ENCODE measurements at places on chromosomes 12 and 14. TPM values are rescaled to one million over a fixed set of nuclear protein-coding genes. Genes with fewer than 3 reads are reported as not detected.
A peak's percentile ranks its signal among the peaks of the same experiment; 100 is the strongest.

The DAO gene
- not detected for total RNA-seq

DNA sequence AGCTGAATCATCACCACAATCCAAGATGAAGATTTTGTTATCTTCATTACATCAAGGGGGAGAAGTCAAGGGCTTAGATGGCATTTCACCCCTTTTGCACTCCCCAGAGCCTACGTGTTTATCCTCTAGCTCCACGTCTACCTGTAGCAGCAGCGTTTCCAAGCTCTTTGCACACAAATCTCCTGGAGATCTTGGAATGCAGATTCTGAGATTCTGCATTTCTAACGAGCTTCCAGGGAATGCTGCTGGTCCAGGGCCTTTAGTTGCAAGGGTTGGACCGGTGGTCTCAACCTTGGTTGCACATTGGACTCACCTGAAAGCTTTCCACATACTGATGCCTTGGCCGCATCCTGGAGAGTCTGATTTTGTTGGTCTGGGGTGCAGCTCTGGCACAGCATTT, 49.5 kb upstream of the STON2 start:
- no peak overlapping the region for H3K4me3 ChIP-seq
- H3K27me3 ChIP-seq: peaks cover 4% of the 10 kb centered on the region
- no peaks in the 10 kb centered on the region for H3K36me3 ChIP-seq
- DNase-seq: no peak

- H3K4me3 ChIP-seq: peak overlapping the region; percentile 88
- peak overlapping the region; percentile 48 for H3K27ac ChIP-seq
- peak; percentile 84 for DNase-seq
- no peaks in the 10 kb centered on the region for H3K4me1 ChIP-seq
- H3K27me3 ChIP-seq: no peaks in the 10 kb centered on the region
Observed at GRCh38 chr12:132561427-132562156, 48.8 kb downstream of the LRCOL1 start.

The ART4 gene
- total RNA-seq: not detected

The CLEC2A gene
- not detected for total RNA-seq

DNA sequence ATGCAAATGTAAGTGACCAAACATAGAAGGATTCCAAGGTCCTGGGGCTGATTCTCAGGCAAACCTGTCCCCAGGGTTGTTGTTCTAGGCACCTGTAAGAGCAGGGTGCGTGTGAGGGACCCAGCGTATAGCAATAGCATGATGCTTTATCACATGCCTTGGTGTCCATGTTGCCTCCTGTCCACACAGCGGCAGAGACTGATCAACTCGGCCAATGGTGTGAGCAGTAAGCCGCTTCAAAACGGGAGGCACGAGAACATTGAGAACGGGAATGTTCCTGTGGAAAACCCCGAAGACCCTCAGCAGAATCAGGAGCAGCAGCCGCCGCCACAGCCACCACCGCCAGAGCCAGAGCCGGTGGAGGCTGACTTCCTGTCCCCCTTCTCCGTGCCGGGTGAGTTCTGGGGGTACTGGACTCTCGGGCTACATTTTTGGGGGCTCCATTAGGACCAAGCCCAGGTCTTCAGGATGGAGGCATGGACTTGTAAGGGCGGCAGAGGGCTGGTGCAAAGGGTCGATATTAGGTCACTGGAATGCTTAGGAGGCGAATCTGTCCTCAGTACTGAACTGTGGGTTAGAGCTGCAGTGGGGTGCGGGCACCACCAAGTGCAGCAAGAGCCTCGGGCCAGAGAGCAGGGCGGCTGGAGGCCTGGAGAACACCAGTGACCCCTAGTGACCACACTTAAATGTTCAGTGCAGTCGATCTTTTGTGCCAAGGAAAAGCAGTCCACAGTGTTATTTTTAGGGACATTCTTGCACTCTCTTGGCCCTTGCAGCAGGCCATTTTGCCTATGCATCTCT, 57.2 kb upstream of the RIN3 start:
- no peak overlapping the region for H3K4me3 ChIP-seq
- H3K27me3 ChIP-seq: no peaks in the 10 kb centered on the region
- no peaks in the 10 kb centered on the region for H3K4me1 ChIP-seq
- peak; percentile 60 for DNase-seq
- H3K27ac ChIP-seq: no peak overlapping the region
- H3K36me3 ChIP-seq: no peaks in the 10 kb centered on the region

GRCh38 chr12:212715-213526, 1.0 kb downstream of the SLC6A12 start:
- peaks cover 22% of the 10 kb centered on the region for H3K4me1 ChIP-seq
- no peak for DNase-seq
- peaks cover 89% of the 10 kb centered on the region for H3K27me3 ChIP-seq
- peaks cover 9% of the 10 kb centered on the region for H3K36me3 ChIP-seq
- H3K4me3 ChIP-seq: peak overlapping the region; percentile 54
- H3K27ac ChIP-seq: peak overlapping the region; percentile 34

GRCh38 chr12:95582230-95583058, 31.2 kb upstream of the USP44 start:
- DNase-seq: peak; percentile 24
- H3K4me3 ChIP-seq: no peak overlapping the region
- H3K27me3 ChIP-seq: no peaks in the 10 kb centered on the region
- H3K36me3 ChIP-seq: no peaks in the 10 kb centered on the region

GRCh38 chr12:83326666-83327065, 640.0 kb downstream of the TMTC2 start:
- no peaks in the 10 kb centered on the region for H3K27me3 ChIP-seq
- no peaks in the 10 kb centered on the region for H3K36me3 ChIP-seq
- H3K4me3 ChIP-seq: no peak overlapping the region
- H3K4me1 ChIP-seq: no peaks in the 10 kb centered on the region
- DNase-seq: no peak

DNA sequence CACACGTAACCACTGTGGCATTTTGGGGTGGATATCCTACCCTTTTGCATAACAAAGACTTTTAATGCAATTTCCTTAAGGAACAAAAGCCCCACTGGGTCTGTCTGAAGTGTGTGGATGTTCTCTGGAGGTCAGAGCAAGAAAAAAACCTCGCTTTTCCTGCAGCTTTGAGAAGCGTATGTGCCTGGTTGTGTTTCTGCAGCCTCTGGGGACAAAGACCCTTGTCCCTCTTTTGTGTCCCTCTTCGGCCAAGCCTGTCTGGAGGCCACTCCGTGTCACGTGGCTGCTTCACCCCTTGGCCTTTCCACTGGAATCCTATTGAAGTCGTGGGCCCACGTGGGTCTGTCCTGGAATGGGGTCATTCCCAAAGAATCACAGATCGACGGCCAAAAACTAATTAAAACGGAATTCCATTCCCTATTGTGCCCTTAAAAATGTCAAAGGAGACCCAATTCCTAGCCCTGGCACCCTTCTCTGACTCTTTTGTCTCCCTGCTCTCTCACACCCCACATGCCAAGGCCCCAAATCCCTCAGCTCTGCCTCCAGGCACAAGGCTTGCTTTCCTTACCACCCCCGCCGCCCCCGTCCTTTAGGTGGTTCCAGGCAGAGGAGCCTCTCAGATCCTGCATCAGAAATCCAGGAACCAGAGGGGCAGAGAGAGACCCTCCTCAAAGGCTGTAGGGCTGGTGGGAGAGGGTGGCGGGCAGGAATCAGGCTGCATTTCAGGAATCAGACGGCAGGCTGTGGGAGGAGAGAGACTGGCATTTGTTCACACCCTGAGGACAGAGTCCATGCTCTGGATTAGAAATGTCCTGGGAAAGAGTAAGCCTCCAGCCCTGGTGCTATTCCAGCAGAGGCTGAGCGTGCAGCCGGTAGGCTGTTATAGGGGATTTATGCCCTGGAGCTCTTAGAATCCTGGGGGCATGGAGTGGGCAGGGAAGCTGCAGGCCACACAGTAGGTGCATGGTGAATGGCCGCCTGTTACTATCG, 12.6 kb upstream of the CYP46A1 start:
- H3K36me3 ChIP-seq: no peaks in the 10 kb centered on the region
- peaks cover 45% of the 10 kb centered on the region for H3K27me3 ChIP-seq
- DNase-seq: no peak
- no peaks in the 10 kb centered on the region for H3K4me1 ChIP-seq

- H3K27ac ChIP-seq: no peak overlapping the region
- H3K36me3 ChIP-seq: no peaks in the 10 kb centered on the region
- DNase-seq: peak; percentile 38
- H3K4me3 ChIP-seq: no peak overlapping the region
Observed at GRCh38 chr12:90959538-90960139, 4.7 kb upstream of the CCER1 start.

The HOXC9 gene
- total RNA-seq: 0.54 TPM

- H3K4me3 ChIP-seq: no peak overlapping the region
- DNase-seq: no peak
- H3K27me3 ChIP-seq: peaks cover 32% of the 10 kb centered on the region
- no peak overlapping the region for H3K27ac ChIP-seq
Observed at GRCh38 chr14:69504775-69505174, 20.2 kb downstream of the PLEKHD1 start.

DNA sequence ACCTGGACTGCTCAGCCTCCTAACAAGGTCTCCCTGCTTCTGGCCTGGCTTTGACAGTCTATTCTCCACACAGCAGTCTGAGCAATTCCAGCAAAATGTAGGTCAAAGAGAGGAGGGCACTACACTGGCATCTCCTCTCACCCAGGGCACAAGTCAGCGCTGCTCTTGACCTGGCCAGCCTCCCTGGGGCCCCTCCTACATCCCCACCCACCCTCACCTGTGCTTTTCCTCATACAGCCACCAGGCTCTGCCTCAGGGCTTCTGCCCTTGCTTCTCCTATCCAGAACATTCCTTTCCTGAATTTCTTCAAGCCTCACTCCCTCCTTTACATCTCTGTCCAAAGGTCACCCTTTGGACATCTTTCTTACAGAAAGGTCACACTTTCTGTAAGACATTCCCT, 33.7 kb downstream of the GALNT4 start:
- H3K4me1 ChIP-seq: peaks cover 45% of the 10 kb centered on the region
- H3K27ac ChIP-seq: no peak overlapping the region
- no peak for DNase-seq
- no peak overlapping the region for H3K4me3 ChIP-seq

DNA sequence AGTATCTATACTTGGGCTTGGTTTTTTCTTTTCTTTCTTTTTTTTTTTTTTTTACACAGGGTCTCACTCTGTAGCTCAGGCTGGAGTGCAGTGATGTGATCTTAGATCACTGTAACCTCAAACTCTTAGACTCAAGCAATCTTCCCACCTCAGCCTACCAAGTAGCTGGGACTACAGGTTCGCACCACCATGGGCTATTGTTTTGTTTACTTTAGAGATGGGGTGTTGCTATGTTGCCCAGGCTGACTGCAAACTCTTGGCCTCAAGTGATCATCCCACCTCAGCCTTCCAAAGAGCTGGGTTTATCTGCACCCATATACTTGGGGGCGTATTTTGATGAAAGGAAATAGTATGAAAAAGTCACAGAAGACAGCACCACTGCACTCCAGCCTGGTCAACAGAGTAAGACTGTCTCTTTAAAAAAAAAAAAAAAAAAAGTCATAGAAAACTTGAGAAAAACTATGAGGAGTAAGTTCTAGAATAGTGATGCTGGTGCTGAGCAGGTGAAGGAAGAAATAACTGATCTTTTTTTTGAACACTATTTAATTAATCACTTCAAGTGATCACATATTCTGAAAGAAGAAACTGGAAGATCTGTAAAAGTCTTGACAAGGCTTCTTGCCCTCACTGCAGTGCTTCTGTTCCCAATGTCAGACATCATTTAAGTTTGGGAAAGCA, 53.8 kb upstream of the NPFF start:
- peaks cover 34% of the 10 kb centered on the region for H3K4me1 ChIP-seq
- no peak overlapping the region for H3K4me3 ChIP-seq
- DNase-seq: no peak
- H3K27ac ChIP-seq: peak overlapping the region; percentile 81

DNA sequence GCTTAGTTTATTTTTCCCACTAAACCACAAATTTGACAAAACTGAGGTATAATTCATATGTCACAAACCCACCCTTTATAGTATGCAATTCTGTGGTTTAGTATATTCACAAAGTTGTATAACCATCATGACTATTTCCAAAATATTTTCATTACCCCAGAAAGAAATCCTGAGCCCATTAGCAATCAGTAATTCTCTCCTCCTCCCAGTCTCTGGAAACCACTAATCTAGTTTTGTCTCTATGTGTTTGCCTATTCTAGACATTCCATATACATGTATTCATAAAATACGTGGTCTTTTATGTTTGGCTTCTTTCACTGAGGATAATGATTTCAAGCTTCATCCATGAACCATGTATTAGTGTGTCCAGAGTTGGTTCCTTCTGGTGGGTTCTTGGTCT, 267.6 kb downstream of the AEBP2 start:
- H3K4me3 ChIP-seq: no peak overlapping the region
- peaks cover 19% of the 10 kb centered on the region for H3K4me1 ChIP-seq
- H3K36me3 ChIP-seq: no peaks in the 10 kb centered on the region
- H3K27ac ChIP-seq: no peak overlapping the region

DNA sequence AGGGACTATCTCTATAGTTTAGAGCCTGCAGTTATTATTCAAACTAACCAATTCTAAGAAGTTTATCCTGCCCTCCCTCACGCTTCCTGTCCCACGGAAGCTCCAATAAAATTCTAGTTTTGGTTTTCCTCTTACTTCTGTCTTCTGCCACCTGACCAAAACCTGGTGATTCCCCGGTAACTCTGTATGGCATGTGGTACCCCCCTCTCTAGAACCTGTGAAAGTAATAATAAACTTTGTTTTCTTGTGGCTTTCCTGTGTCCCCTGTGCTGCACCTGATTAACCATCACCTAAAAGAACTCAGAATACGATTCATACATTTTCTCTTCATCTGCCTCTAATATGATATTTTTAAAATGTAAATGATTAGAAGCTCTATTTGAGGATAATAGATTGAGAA, 379.8 kb downstream of the APAF1 start:
- H3K27me3 ChIP-seq: no peaks in the 10 kb centered on the region
- DNase-seq: no peak
- H3K27ac ChIP-seq: no peak overlapping the region
- no peaks in the 10 kb centered on the region for H3K36me3 ChIP-seq

The RPGRIP1 gene
- not detected for total RNA-seq

DNA sequence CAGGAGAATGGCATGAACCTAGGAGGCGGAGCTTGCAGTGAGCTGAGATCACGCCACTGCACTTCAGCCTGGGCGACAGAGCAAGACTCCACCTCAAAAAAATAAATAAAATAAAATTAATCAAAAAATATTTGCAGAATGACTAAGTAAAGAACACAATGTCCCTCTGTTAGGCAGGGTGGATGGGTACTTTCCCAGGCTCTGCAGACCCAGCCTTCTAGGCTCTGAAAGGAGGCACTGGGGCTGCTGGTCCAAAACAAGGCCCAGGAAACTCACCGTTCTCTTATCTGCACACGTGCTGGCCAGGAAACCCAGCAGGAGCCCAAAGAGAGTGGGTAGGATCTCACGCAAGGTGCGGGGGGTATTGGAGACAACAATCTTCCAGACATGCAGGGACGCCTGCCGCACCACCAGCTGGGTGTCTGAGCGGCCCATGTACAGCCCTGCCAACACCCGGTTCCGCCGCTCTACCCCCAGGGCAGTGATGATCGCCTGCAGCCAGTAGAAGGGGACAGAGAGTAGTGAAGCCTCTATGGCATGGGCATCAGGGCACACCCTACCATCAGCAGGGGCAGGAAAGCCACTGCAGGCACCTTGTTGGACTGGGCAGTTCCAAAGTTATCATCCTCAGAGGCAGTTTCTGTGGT, 25.8 kb upstream of the RAB35 start:
- peak overlapping the region; percentile 14 for H3K27ac ChIP-seq
- DNase-seq: peak; percentile 21
- H3K4me3 ChIP-seq: no peak overlapping the region
- H3K36me3 ChIP-seq: peaks cover 80% of the 10 kb centered on the region
- H3K27me3 ChIP-seq: no peaks in the 10 kb centered on the region

The CLEC4D gene
- not detected for total RNA-seq
